ENCODE measurements at places on chromosomes 7 and 10.

DNA sequence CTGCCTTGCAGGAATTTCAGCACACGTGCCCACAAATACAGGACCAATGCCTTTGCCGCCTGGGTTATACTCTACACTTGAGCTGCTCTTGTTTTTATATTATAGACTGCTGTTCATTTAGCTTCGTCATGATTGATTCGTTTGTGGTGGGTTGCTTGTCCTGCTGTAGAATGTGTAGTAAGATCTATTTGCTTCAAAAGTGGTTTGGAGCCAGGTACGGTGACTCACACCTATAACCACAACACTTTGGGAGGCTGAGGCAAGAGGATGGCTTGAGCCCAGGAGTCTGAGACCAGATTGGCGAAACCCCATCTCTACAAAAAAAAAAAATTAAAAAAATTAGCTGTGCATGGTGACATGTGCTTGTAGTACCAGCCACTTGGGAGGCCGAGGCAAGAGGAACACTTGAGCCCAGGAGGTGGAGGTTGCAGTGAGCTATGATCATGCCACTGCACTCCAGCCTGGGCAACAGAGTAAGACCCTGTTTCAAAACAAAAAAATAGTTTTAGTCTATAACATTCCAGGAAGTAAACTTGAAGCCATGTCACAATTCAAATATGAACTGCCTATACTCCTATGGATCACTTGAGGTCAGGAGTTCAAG is 9.0 kb upstream of the RHBDD2 start:
- peak; percentile 24 for DNase-seq

DNA sequence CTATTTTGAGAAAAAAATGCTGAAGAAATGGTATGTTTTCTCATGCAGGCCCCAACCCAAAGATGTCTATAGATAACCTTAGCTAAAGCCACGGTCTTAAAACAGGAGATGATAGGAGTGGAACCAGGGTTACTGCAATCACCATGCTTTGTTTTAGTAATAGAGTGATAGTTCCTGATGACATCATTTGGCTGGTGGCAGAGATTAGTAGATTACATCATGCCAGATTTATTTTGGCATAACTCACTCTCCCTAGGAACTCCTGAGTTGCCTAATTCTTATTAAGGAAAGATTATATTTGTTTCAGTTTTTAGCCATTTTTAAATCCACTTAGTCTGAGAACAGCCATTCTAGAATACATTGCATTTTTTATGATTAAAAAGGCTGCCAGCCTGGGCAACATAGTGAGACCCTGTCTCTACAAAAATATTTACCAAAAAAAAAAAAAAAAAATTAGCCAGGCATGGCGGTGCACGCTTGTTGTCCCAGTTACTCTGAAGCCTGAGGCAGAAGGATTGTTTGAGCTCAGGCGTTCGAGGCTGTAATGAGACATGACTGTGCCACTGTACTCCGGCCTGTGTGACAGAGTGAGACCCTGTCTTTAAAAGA is 17.8 kb downstream of the ENO4 start:
- peak; percentile 56 for DNase-seq

- no peak for DNase-seq
Observed at GRCh38 chr10:50538555-50539398, 85.0 kb downstream of the SGMS1 start.

GRCh38 chr7:38383281-38383680 is 109.8 kb upstream of the TARP start:
- DNase-seq: no peak

DNA sequence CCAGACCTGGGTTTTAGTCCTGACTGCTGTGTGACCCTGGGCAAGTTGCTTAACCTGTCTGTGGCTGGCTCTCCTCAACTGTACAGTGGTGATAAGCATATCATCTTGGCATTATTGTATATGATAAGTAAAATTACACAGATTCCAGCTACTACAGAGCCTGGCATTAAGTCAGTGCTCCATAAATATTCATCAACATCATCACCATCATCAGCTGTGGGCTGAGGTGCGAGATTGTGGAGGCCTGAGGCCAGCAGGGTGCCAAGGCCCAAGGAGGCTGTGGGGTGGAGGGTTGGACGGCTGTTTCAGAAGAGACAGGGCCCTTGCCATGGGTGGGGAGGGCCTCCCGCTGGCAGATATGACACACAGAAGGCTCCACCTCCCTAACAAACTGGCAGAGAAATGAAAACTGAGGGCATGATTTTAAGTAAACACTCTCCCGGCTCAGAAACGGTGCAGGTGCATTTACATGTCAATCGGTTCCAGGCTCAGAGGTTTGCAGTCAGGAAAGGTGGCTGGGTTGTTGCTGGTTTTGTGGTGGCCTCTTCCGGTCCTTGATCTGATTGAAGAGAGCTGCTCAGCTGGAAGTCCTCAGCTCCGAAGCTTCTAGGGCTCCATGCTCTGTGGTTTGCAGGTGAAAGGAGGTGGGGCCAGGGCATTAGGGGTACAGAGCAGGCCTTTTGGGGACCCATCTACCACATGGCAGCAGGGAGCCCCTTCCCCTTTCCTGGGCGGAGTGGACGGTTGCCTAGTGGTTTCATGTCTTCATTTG is 10.2 kb downstream of the CRYGN start:
- peak; percentile 31 for DNase-seq

DNA sequence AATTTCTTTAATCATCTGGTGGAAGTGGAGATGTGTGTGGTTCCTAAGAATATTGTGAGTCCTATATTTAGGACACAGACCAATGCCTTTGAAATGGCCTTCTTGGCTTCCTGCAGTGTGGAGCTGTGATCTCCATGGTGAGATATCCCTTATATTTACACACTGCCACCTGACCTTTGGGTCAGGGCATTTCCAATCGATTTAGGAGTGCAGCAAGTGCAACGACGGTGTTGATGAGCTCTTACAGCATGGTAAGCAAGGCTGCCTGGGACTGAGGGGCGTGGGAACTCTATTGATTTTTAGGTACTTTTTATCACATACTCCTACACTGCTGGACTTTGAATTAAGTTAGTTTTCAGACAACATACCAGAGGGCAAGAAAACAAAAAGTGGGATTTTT is 146.0 kb downstream of the NRG3 start:
- DNase-seq: no peak

GRCh38 chr7:67359900-67360299 is 363.3 kb downstream of the TYW1 start:
- no peak for DNase-seq

- DNase-seq: no peak
Observed at GRCh38 chr7:2894118-2894940, 50.2 kb upstream of the GNA12 start.

- no peak for DNase-seq
Observed at GRCh38 chr10:90504172-90504571, 353.7 kb downstream of the HTR7 start.

- DNase-seq: no peak
Observed at GRCh38 chr7:135888740-135889139, 88.4 kb downstream of the MTPN start.
